ENCODE measurements at places on chromosomes 13 and 19.

DNA sequence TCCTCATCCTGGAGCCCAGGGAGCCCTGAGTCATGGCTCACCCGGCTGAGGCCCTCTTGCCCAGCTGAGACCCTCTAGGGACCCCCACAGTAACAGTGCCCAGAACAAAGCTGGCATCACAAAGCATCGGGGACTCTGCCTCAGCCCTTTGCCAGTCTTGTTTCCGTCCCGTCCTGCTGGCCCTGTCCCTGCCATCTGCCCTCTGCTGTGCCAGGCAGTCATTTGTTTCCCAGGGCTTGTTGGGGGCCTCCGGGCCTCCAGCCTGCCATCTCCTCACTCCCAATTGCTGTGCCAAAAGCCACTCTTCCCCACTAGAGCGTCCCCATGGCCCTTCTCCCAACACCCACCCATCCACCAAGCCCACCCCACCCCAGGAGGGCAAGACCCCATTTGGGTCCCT, 64.2 kb downstream of the SMARCA4 start:
- no peak for DNase-seq

GRCh38 chr19:873084-873483, 13.6 kb downstream of the CFD start:
- DNase-seq = peak; percentile 58

GRCh38 chr13:94590744-94591143, 5.2 kb downstream of the TGDS start:
- DNase-seq = no peak

DNA sequence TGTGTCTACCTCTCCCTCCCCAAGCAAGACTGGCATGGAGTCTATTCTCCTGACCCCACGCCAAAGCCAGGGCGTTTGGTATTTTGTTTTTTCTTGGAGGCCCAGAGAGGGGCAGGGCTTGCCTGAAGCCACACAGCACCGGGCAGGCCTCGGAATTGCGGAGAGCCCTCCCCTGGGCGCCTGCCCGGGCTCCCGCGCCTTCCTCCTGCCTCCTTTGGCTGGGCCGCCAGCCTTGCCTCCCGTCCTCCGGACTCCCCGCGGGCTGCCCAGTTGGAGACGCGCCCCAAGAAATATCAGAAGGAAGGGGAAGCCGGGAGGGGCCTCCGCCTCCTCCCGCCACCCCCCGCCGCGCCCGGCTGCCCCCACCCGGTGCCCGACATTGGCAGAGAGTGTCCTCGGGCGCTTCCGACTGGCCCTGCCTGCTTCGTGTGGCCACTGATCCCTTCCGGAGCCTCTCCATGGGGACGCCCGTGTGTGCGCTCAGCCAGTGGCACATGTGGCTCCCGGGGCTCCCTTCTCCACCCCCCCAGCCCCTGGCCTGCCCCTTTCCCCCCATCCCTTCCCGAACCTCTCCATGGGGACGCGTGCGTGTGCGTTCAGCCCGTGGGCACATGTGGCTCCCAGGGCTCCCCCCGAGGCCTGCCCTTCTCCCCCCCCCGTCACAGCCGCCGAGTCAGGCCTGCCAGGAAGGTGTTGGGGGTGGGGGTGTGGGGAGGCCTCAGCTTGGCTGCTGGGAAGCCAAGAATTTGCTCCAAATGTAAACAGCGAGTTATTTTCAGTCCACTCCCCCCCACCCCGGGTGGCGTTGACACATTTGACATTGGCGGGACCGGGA, 37.3 kb downstream of the NFIC start:
- no peak for DNase-seq

DNA sequence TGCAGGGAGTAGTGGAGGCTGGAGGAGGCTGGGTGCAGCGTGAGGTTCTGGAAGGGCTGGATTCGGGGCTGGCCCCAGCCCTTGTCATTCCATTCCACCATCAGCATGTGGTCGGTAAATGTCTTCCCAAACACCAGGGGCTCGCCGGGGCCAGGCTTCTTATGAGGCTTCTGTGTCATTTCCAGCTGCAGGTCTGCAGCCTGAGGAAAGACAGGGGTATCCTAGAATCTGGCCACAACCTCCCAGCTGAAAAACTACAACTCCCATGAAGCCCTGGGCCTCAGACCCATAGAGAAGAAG, 4.4 kb downstream of the BCAT2 start:
- peak; percentile 60 for DNase-seq

- no peak for DNase-seq
These were observed 33.0 kb downstream of the CRYL1 start for GRCh38 chr13:20492641-20493040.

DNA sequence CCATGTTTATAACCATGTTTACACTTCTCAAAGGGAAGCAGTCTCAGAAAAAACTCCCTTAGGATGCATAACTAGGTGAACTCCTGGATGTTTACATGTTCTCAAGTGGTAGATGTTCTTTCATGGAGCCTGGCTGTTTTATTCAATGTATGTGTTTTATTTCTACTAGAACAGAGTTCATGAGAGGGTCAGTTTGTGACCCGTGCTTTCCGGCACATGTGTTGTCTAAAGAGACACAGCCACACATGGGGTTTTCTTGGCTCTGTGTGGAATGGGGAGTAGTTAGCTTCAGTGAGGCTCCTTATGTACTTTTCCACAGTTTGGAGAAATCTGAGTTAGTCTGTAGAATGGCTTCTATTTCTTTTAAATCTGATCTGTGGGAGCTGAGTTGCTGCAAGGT, 60.9 kb downstream of the ATP8A2 start:
- DNase-seq = no peak

DNA sequence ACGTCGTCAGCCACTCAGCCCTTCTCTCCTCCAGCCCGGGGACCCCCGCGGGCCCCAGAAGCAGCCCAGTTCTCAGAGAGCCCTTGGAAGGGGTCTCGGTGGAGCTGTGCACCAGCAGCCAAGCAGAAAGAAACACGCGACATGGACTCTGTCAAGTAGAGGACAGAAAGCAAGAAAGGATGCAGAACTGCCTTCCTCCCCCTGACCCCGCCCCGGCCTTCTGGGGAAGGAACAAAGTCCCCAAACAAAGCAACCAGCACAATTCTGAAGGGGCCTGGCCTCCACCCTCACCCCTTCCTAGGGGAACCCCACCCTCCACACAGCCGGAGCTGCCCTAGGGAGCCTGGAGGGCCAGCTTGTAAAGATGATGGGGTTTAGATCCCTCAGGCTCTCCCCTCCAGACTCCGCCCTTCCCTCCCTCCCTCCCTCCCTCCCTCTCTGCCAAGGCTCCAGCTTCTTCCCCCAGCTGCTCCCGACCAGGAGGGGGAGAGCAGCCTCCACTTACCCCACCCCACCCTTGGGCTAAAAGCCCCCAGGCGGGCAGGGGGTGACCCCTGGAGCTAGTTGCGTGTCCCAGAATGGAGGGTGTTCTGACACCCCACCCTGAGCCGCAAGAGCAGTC, 7.8 kb downstream of the LYL1 start:
- no peak for DNase-seq

- no peak for DNase-seq
These were observed 32.2 kb upstream of the ZNF726 start for GRCh38 chr19:23882493-23882892.

DNA sequence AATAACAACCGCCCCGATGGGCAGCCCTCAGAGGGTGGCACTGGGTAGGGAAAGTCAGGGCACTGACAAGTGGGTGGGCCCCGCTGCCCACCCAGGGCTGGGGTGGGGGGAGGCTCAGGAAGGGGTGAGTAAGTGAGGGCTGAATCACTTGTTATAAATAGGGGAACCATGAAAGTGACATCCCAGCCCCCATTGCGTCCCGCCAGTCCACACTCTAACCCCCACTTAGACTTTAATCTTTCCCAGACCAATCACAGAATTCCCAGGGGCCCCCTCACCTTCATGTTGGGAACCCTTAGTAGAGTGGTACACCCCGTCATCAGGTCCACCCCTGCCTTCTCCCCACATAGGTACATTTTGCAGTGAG, 37.0 kb upstream of the NANOS3 start:
- DNase-seq = no peak

GRCh38 chr13:111049791-111050538, 65.1 kb upstream of the ARHGEF7 start:
- no peak for DNase-seq

DNA sequence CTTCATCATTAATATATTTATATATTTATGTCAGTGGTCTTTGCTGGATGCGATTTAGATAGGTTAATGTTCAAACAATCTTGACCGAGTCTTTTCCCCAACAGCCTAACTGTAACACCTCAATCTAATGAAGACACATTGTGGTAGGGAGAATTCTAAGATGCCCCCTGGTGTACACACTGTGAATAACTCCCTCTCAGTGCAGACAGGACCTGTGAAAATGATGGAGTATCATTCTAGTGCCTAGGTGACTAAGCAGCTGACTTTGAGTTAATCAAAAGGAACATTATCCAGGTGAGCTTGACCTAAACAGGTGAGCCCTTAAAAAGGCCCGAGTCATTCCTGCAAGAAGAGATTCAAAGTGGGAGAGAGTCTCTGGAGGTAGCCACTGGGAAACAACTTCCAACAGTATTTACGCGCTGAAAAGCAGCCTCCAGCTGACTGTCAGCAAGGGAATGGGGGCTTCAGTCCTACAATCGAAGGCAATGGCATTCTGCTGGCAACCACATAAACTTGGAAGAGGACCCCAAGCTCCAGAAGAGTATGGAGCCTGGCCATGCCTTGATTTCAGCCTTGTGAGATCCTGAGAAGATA, 28.0 kb upstream of the KBTBD7 start:
- peak; percentile 43 for DNase-seq

- DNase-seq = no peak
These were observed 3.8 kb downstream of the GRIK5 start for GRCh38 chr19:42066075-42066754.

DNA sequence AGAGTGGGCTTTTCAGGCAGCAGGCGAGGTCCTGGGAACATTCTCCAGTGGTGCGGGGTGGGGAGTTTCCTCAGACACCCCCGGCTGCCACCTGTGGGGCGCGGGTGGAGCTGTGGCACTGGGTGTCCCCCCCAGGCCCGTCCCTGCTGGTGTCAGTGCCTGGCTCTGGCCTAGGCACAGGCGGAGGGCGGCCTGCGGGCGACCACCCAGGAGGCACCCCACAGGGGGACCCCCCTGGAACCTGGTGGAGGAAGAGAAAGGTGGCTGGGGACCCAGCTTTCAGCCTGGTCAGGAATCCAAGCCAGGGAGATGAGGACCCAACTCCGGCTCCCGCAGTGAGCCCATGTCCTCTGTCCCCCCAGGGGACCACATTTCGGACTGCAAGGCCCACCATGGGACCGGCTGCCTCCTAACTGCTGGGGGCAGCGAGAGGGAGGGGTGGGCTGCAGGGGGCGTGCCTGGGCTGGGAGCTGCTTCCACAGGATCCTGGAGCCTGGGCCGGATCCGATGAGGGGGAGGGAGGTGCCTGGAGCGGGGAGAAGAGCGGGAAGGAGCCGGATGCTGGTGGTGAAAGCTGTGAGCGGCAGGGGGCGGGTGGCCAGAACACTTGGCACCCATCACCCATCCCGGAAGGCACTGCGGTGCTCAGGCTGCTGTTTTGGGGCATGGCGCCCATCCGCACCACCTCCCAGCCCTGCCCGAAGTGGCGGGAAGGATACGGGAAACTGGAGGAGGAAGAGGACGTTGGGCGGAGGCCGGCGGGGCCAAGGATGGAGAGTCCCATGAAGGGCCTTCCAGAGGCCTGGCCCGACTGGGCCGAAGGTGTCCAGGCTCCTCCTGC, 5.5 kb upstream of the CTXN1 start:
- no peak for DNase-seq

Measured in GM18507 (cell line).